ENCODE measurements at places on chromosomes 11 and 22.

DNA sequence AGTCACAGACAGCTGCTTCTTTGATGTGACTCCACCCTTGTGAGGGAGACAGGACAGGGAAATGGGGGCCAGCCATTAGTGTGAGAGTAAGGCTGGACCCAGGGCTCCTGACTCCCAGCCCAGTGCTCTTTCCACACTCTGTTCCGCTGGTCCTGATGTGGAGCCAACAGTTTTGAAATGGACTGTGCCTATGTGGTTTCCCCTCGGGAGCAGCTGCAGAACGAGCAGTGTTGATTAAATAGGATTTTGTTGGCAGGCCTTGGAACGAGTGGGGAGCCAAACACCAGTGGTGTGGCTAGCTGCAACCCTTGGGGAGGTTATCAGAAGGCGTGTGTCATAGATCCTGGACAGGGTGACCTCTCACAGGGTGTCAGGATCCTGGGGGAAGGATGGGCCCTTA is 66.5 kb upstream of the AMPD3 start:
- no peak for DNase-seq

DNA sequence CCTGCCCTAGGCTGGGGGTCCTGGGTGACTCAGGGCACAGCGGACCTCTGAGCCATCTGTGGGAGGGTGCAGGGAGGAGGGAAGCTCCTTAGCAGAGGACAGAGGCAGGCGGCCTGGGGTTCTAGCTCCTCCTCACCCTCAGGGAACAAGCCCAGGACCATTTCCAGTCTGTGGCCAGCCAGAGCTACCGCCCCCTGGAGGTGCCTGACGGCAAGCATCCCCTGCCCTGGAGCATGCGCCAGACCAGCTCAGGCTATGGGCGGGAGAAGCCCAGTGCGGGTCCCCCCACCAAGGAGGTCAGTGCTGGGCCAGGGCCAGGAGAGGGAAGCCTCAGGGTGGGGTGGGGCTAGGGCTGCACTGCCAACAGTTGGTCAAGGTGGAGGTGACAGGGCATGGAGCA is 26.0 kb upstream of the LRRC10B start:
- DNase-seq, result no peak

DNA sequence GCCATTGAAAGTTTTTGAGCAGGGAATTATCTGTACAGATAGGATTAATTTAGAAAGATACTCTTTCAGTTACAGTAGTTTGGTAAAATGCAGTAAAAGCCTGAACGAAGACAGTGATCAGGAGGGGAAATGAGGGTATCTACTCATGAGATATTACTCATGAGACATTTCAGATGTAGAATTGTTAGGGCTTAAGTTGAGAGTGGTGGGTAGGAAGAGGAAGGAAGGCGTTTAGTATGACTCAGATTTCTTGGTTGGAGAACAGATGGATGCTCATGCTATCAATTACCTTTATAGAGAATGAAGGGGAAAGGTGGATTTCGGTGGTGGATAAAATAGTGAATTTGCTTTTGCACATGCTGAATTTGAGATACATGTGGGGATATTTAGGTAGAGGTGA is 15.8 kb downstream of the CCDC81 start:
- no peak for DNase-seq

DNA sequence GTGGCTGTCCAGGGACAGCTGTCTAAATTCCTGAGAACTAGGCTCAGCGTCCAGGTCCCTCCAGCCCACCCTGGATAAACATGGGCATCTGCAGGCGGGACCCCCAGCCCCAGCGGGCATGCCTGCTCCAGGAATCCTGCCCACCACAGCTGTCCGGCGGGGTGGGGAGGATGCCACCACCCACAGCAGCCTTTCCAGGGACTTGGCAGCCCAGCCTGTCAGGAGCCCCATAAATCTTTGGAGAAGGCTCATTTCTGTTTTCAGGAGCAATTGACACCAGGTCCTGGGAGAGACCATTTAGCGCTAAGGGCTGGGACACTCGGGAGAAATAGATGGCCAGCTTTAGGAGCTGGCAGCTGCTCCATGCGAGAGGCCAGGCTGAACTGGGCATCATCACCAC is 358.9 kb downstream of the CADM1 start:
- no peak for DNase-seq

GRCh38 chr22:50076646-50077535 is 8.3 kb downstream of the MLC1 start:
- no peak for DNase-seq

DNA sequence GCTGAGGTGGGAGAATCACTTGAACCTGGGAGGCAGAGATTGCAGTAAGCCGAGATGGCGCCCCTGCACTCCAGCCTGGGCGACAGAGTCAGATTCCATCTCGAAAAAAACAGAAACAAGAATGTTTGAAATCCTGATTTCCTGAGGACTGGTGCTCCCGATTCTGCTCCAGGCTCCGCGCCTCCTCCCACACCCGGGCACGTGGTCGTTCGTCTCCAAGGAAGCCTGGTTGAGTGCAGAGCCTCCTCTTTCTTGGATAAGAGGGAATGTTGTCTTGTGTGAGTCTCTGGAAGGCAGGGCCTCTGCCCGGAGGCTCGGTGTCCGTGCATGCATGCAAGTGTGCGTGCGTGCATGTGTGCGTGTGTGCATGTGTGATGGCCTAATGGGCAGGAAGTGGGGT is 30.1 kb downstream of the BRSK2 start:
- DNase-seq, result no peak

DNA sequence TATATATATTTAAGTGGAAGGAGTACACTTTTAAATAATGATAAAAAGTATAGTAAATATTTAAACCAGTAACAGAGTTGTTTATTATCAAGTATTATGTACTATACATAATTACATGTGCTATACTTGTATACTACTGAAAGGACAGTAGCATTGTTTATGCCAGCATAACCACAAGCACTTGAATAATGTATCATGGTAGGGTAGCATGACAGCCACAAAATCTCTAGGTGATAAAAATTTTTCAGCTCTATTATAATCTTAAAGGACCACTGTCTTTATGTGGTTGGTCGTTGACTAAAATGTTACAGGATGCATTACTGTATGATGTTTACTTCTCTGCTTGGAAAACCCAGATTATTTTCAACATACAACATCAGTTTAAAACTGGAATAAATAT is 349.2 kb downstream of the CASP12 start:
- DNase-seq, result no peak

DNA sequence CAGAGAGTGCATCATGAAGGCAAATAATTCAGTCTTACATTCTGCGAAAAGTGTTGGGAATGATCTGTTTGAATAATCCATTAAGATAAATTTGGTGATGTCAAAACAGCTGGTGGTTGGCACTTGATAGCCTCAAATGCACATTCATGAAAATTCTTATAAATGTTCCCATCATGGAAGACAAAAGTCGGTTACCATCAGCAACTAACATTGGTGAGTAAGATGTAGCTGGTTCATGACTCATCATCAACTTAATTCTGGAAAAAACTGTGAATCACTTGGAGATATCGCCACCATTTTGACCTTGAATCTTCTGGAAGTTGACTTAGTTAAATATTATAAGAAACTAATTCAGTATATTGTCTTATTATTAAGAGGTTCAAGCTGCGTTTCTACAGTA is 11.2 kb downstream of the CRYBB1 start:
- no peak for DNase-seq

DNA sequence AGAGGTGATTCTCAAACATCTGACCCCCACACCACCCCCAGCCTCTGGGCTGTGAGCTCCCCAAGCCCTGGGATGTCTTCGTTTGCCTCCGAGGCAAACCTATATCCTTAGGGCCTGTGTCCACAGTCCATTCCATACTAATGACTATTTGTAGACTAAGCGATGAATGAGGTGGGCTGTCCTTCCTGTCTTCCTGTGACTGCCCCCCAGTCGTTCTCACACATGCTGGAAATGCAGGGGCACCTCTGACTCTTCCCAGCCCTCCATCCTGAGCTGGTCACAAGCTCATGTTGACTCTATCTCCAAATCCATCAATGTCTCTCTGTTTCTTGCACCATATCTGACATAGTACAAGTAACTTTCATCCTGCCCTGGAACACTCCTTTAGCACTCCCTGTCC is 4.8 kb downstream of the ATG16L2 start:
- no peak for DNase-seq

GRCh38 chr11:61949169-61950034 is 749 bp upstream of the BEST1 start:
- DNase-seq, result no peak

- DNase-seq, result no peak
Measured at GRCh38 chr22:45157907-45158306, 5.8 kb upstream of the NUP50 start.

DNA sequence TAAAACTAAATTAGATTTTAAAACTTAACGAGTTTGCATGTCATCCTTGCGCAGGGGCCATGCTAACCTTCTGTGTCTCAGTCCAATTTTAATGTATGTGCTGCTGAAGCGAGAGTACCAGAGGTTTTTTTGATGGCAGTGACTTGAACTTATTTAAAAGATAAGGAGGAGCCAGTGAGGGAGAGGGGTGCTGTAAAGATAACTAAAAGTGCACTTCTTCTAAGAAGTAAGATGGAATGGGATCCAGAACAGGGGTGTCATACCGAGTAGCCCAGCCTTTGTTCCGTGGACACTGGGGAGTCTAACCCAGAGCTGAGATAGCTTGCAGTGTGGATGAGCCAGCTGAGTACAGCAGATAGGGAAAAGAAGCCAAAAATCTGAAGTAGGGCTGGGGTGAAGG is 10.6 kb downstream of the LIMK2 start:
- DNase-seq, result no peak

DNA sequence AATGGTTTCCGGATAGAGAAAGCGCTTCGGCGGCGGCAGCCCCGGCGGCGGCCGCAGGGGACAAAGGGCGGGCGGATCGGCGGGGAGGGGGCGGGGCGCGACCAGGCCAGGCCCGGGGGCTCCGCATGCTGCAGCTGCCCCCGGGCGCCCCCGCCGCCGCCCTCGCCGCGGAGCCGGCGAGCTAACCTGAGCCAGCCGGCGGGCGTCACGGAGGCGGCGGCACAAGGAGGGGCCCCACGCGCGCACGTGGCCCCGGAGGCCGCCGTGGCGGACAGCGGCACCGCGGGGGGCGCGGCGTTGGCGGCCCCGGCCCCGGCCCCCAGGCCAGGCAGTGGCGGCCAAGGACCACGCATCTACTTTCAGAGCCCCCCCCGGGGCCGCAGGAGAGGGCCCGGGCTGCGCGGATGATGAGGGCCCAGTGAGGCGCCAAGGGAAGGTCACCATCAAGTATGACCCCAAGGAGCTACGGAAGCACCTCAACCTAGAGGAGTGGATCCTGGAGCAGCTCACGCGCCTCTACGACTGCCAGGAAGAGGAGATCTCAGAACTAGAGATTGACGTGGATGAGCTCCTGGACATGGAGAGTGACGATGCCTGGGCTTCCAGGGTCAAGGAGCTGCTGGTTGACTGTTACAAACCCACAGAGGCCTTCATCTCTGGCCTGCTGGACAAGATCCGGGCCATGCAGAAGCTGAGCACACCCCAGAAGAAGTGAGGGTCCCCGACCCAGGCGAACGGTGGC is 15.7 kb downstream of the PIK3IP1 start:
- no peak for DNase-seq

DNA sequence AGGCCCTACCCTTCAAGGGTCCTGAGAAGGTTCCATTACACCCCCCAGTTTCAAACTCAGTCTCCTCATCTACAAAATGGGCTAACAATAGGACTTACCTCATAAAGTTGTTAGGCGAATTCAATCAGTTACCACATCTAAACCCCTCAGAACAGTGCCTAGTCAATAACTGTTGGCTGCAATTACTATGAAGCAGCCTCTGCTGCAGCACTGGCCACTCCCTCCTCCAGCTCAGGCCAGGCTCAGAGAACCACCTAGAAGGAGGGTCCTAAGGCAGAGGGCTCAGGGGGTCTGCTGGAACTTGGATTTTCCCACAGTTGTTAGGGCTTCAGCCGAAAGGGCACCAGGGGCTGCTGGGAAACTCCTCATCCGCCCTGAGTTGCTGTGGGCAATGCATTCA is 4.7 kb downstream of the FADS3 start:
- no peak for DNase-seq

- DNase-seq, result no peak
Measured at GRCh38 chr22:17898375-17898774, 124.1 kb upstream of the BID start.

DNA sequence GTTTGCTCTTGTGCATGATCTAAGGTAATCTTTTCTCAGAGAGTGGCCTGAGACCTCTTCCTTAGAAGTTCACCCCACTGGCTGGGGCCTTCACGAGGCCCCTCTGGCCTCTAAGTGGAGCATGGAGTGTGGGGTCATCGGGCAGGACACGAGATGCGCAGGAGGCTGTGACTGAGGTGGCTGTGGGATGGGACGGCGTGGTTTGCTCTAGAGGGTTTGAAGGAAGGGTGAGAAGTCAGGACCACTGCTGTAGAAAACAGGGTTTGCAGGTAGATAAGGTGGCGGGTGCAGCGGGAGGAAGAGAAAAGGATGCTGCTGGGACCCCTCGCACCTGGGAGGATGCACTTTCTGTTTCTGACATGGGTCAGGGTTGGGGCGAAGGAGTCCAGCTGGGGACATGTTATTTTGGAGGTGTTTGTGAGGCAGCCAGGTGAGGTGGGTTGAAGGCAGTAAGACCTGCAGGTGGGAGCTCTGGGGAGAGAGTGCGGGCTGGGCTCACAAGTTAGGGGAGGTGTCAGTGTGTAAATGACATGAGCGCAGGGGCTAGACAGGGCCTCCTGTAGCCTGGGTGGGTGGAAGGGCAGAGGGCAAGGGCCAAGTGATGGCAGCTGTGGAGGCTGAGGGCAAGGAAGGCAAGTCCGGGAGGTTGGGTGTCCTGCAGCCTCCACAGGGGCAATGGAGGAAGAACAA is 62.5 kb downstream of the KCNQ1 start:
- DNase-seq, result no peak

DNA sequence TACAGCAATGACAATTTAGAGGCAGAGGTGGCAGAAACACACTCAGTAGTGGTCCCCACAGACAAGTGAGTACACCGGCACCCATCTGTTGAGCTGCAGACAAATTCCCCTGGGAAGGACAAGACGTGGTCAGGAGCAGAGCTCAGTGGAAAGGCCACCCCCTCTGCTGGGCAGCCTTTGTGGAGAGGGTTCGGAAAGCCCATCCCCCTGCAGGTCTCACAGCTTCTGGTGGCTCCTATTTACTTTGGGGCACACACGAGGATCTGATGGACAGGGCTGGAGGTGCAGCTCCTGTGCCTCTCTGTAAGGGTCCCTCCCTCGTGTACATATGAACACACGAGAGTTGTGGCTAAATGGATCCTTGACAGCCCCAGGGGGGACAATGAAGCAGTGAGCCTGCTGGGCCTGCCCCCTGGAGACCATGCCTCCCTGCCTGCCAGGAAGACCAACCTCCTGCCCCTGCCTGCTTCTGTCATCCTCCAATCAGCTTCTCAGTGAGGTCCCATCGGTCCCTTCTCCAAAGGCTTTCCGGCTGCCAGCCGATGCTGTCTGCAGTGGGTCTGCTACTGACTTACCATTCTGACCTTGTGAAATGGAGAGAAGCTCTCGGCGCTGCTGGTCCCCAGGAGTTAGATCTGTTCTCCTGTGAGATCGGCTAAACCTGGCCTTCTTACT is 161.5 kb downstream of the CACNA1I start:
- DNase-seq, result no peak

GRCh38 chr11:94151903-94152677 is 23.4 kb downstream of the PANX1 start:
- DNase-seq, result no peak

- DNase-seq, result no peak
Measured at GRCh38 chr11:124839972-124840621, 25.1 kb upstream of the ROBO3 start.

GRCh38 chr11:133782116-133782725 is 63.1 kb downstream of the SPATA19 start:
- DNase-seq, result no peak

- no peak for DNase-seq
Measured at GRCh38 chr11:66363187-66363601, 8.4 kb downstream of the SLC29A2 start.

All from activated CD8-positive, alpha-beta memory T cell treated with anti-CD3 and anti-CD28 coated beads for 4 hours (primary cell).